Tongue (tissue), 3 donors: ENCODE measurements at places on chromosomes 7 and 10. TPM values are rescaled to one million over a fixed set of nuclear protein-coding genes. Genes with fewer than 3 reads are reported as not detected.

HTR7 gene
- total RNA-seq: 0.41 TPM

C10orf105 gene
- 0.10 TPM for total RNA-seq

BEND7 gene
- 5.1 TPM for total RNA-seq

NRCAM gene
- 16.2 TPM for total RNA-seq

OPN4 gene
- not detected for total RNA-seq

LRIT2 gene
- not detected for total RNA-seq

C10orf143 gene
- 0.82 TPM for total RNA-seq

MSMB gene
- not detected for total RNA-seq

LOXL4 gene
- 10.5 TPM for total RNA-seq

DPP6 gene
- 5.1 TPM for total RNA-seq

RAMP3 gene
- 8.8 TPM for total RNA-seq

TRIM50 gene
- total RNA-seq: 0.31 TPM

PLCE1 gene
- total RNA-seq: 20.3 TPM

C1QL3 gene
- not detected for total RNA-seq

LIPJ gene
- total RNA-seq: 0.21 TPM

RSPH10B gene
- total RNA-seq: 0.31 TPM

GIMAP7 gene
- total RNA-seq: 8.2 TPM

ITIH5 gene
- 67.9 TPM for total RNA-seq

ASB4 gene
- 26.9 TPM for total RNA-seq

ACHE gene
- 112 TPM for total RNA-seq

LRRTM3 gene
- total RNA-seq: 0.62 TPM

TMEM270 gene
- not detected for total RNA-seq

IKZF1 gene
- total RNA-seq: 6.1 TPM
